ENCODE measurements at places on chromosomes 12 and 14.

GRCh38 chr12:47868552-47869031 is 36.2 kb downstream of the VDR start:
- DNase-seq: no peak

GRCh38 chr14:93748208-93749075 is 39.8 kb downstream of the PRIMA1 start:
- no peak for DNase-seq

DNA sequence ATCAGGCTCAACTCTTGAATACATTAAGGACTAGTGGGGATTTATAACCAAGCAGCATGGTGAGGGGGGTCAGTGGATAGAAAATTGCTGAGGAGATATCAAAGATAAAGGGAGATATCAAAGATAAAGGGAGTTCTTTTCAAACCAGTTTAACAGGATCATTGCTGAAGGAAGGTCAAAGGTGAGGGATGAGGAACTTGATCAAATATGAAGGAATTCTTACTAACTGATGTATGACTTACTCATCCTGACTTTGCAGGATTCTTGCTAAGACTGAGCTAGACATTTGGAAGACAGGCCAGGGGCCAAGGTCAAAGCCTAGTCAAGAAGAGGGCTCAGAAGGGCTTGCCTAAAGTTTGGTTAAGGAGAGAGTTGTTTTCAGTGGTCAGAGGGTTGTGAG is 4.8 kb downstream of the ABHD4 start:
- no peak for DNase-seq

GRCh38 chr14:32203928-32204357 is 874 bp upstream of the RNU6-8 start:
- DNase-seq: no peak

DNA sequence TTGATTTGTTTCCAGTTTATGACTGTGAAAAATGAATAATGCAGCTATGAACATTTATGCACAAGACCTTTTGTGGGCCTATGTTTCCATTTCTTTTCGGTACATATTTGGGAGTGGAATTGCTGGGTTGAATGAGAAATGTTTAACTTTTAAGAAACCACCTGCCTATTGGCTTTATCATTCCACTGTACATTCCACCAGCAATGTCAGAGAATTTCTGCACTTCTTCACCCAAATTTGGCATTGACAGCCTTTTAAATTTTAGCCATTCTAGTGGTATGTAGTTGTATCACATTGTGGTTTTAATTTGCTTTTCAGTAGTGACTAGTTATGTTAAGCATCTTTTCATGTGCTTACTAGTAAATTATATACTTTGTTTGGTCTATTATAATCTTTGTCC is 317.0 kb upstream of the TMTC1 start:
- no peak for DNase-seq

DNA sequence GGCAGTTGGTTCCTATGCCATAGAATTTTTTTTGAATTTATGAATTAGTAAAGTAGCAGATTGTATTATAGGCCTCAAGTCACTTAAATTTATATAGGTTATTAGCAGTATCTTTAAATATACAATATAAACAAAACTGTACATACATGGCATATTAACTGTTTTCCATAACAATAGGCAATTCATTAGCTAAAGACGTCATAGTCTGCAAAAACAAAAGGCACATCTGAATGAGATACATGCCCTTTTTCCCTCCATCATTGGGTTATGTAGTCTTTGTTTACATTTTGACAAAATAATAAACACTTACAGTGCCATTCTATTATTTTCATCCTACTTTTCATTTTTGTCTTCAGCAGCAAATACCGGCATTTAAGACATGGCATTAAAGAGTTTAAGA is 1.1 kb upstream of the VCPKMT start:
- DNase-seq: no peak

GRCh38 chr12:14396071-14396470 is 30.6 kb downstream of the ATF7IP start:
- no peak for DNase-seq

GRCh38 chr12:109518820-109519665 is 41.6 kb downstream of the UBE3B start:
- DNase-seq: peak; percentile 35

DNA sequence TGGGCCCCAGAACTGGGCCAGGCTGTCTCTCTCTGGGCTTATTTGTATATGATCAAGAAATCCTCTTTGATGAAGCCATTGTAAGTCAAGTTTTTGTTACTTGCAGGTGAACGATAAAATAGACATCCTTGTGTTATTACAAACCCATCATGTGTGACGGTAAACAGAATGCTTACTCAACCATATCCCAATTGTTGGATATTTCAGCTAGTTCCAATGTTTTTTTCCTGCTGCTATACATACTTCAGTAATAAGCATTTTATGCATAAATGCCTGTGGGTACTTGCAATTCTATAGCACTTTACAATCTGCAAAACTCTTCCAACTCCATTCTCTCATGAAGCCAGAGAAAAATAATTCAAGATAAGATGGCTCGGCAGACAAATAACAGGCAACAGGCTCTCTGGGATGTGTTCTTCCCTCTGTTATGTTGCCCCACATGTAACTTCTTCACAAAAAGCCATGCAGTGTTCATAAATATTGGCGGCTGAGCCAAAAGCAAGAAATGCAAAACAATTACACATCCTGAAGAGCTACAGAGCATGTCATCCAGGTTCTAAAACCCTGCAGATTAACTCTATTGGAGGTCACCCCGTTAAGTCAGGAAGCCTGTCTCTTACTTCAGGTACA is 69.5 kb downstream of the CLMN start:
- DNase-seq: no peak

GRCh38 chr12:57416039-57416996 is 14.5 kb downstream of the R3HDM2 start:
- no peak for DNase-seq

- DNase-seq: no peak
Observed at GRCh38 chr14:102948698-102949061, 26.2 kb downstream of the AMN start.

- DNase-seq: no peak
Observed at GRCh38 chr12:46608431-46609272, 217.1 kb downstream of the SLC38A4 start.

- no peak for DNase-seq
Observed at GRCh38 chr12:46916796-46917419, 91.1 kb upstream of the SLC38A4 start.

GRCh38 chr12:63899396-63899795 is 54.9 kb downstream of the SRGAP1 start:
- DNase-seq: no peak

- no peak for DNase-seq
Observed at GRCh38 chr12:26135571-26135970, 10.7 kb upstream of the BHLHE41 start.

- no peak for DNase-seq
Observed at GRCh38 chr14:28356819-28357218, 409.8 kb upstream of the FOXG1 start.

DNA sequence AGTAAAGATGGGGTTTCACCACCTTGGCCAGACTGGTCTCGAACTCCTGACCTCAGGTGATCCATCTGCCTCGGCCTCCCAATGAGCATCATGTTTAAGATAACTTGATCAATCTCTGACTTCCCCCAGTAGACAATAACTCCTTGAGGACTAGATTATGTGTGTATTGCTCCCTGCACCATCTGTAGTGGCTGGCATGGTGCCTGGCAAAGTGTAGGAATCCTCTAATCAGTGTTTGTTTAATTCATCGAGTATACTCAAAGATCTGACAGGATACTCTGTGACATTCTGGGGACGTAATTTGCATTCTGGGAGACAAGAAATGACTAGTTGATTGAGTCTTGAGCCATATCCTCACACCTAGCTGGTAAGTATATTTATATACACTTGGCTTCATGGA is 873.5 kb upstream of the TMEM132C start:
- DNase-seq: no peak

- DNase-seq: no peak
Observed at GRCh38 chr12:15787778-15788177, 1.4 kb downstream of the EPS8 start.

All from T follicular helper cell (primary cell).